Activated CD4-positive, alpha-beta T cell treated with anti-CD3 and anti-CD28 coated beads for 24 hours (primary cell): ENCODE measurements at places on chromosomes 1 and 21.

DNA sequence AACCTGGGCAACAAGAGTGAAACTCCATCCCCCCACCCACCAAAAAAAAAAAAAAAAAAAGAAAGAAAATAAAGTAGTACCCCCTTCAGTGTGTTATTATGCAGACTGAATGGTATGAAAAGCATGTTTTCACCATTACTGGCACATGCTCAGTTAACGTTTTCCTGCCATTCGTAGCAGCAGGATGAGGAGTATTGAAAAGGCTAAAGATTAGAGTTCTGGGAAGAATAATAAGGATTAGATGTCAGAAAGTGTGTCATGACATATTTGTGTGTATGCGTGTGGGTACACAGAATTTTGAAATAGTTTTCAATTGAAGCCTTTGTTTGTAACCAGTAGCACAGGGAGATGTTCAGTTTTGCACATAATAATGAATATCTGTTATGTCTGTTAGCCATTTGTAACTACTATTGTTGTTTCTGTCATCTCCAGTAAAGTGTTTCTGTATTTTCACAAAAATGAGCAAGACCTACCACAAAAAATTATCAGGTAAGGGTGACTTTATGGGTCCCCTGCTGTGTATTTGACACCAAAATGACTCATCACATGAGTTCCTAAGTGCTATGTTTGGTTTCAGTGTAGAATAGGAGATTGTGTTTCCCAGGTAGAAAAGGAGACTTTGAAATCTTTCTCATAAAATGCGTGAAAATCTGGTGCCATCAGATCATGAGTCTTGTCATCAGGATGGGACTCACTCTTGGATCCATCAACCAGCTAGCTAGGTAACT is 358.9 kb downstream of the DISC1 start:
- DNase-seq: no peak

GRCh38 chr1:172325531-172325930 is 95.0 kb upstream of the C1orf105 start:
- DNase-seq: no peak

DNA sequence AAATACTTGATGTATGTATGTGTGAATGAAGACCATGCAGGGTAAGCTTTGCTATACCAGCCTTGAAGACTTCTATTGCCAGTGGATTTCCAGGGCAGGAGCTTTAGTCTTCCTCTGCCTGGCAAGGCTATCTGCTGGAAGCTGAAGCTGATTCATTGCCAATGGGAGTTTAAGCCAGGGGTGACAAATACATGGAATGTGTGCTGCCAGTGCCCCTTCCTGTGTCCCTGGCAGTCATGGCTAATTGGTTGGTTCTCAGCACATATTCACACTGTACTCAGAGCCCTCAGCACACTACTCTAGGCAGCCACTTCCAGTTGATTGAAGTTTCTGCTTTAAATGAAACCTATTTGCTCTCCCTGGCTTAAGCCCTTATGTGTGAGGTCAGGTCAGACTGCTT is 1.5 kb downstream of the ZSCAN20 start:
- DNase-seq: no peak

DNA sequence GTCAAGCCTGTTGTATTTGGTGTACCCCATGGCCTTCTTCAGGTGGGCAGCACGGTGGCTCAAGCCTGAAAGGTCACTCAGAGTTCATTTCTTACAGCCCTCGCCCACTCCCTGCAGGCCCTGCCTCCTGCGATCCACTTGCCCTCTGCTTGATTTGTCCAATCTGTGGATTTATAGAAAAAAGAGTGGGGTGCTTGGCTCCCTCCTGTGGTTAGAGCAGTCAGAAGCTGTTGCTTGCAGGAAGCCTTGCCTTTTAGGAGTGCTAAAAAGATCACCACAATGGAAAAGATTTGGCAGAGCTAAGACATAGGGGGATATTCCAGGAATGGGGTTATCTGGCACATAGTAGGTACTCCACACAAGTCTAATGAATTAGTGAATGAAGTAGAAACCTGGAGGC is 108.0 kb upstream of the TRABD2B start:
- DNase-seq: no peak

DNA sequence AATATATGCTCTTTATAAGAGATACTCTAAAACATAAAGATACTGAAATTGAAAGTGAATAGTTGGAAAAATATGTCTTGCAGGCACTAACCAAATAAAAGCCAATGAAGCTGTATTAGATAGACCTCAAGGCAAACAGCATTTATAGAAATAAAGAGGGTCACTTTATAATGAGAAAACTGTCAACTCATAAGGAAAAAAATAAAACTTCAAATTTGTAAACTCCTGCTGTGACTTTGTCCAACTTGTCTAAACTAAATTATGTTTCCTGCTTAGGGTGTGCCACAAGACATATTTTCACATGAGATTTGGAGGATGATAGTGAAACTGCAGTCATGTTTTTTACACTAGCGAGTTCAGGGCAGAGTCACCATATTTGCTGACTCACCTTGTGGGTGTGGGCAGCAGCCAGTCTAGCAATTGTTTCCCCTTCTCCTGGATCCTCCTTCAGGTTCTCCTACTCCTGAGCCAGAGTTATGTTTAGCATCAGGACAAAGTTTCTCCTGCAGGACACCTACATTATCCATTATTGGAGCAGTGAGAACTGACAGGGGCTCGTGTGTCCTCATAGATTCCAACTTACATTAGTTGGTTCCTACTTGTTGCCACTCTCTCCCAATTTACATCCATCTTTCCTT is 43.8 kb downstream of the CD53 start:
- DNase-seq: no peak

GRCh38 chr21:28627261-28627660 is 365.4 kb downstream of the LTN1 start:
- no peak for DNase-seq

DNA sequence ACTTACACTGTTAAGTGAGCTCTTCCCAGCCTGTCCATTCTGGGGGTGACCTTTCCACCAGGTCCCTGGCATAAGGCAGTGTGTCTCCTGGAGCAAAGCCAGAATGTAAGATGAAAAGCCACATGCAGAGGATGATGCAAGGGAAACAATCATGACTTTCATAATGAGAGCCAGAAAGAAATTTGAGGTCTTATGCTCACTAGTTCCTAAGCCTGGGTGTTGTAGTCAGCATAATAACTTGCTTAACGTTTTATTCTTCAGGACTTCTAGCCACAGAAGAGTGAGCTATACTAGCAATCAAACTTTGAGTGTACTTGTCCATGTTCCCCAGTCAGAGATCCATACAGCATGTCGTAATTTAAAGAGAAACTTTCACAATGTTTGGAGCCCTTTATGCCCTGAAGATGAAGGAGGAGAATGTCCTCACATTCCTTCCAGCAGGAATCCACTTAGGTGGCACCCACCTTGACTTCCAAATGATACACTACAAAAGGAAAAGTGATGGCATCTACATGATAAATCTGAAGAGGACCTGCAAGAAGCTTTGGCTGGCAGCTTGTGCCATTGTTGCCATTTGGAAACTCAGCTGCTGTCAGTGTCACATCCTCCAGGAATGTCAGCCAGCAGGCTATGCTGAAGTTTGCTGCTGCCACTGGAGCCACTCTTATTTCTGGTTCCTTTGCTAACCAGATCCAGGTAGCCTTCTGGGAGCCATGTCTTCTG is 60.5 kb upstream of the FOXD3 start:
- no peak for DNase-seq

DNA sequence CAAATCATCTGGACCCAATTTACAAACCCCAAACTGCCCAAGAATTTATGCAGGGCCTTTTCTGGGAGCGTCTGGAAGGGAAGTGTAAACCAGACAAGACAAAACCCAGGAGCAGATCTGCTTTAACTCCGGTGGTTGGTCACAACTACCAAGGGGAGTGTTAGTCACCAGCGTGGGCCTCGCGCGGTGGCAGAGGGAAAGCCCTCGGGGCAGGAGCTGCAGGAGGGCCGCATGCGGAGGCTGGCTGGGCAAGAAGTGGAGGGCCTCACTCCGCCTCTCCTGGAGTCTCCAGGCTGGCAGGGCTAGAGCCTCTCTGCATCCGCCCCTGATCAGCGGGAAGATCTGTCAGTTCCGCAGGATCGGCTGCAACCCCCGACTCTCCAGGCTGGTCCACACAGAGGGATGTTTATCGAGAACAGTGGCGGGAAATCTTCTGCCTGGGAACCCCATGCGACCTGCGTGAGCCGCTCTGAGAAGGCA is 2.0 kb downstream of the COL24A1 start:
- DNase-seq: no peak

GRCh38 chr1:232904131-232904530 is 46.3 kb upstream of the NTPCR start:
- DNase-seq: no peak

DNA sequence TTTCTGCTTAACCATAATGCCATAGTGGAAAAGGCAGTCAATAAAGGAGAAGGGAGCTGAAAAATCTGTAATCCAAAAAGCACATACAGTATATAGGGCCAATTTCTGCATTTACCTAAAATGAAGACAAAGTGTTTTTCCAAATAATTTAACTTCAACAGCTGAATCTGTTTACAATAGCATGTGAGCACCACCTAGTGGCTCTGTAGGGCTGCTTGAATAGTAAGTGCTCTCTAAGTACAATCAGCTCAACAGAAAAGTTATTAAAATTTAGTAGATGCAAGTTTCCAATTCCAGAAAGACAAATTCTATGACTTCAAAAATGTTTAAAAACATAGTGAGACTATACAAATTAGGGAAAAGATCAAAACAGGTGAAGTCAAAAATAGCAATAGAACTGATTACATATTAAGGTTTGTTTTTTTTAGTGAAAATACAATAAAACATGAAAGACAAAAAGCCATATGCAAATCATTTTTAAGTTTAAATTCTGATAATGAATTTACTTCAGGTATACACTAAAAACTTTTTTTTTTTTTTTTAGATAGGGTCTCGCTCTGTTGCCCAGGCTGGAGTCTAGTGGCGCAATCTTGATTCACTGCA is 220.0 kb downstream of the SETD4 start:
- DNase-seq: peak; percentile 22

GRCh38 chr1:214454569-214455396 is 96.6 kb downstream of the PTPN14 start:
- no peak for DNase-seq

GRCh38 chr1:110525249-110525595 is 6.2 kb upstream of the KCNA10 start:
- no peak for DNase-seq

GRCh38 chr1:78304761-78305160 is 186.0 kb upstream of the PTGFR start:
- no peak for DNase-seq

DNA sequence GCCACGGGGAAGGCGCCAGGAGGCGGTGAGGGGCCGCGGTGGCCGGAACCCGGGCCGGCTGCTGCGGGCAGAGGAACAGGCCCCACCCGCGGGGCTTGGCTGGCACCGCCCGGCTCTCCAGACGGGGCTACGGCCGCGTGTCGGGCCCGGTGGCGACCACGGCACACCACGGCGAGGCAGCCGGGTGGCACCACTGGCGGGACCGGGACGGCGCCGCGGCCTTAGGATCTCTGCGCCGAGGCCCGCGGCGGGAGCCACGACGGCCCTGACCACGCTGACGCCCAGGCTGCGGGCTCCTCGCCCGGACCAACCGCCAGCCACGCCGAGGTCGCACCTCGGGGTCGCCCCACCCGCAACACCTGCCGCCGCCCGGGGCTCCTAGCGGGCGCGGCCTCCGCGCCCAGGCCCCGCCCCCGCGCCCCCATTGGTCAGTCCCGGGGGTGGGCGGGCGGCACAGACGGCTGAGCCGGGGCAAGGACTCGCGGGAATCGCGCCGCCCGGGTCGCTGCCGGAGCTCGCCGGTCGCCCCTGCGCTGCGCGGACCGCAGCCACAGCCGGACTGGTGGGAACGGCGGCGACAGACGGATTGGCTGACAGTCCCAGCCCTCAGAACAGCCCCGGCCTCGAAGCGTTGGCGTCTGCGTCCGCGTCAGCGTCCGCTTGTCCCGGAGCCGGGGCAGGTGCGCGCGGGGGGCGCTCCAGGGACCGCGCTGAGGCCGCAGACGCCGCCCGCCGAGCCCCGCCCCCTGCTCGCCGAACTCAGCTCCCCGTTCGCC is at the start of gene BMP8A:
Gene BMP8A (plus strand): TSS at position 491 of the 776 bp plus-strand sequence. CDS start 356 bp downstream, outside the sequence.
- DNase-seq: peak; percentile 49

DNA sequence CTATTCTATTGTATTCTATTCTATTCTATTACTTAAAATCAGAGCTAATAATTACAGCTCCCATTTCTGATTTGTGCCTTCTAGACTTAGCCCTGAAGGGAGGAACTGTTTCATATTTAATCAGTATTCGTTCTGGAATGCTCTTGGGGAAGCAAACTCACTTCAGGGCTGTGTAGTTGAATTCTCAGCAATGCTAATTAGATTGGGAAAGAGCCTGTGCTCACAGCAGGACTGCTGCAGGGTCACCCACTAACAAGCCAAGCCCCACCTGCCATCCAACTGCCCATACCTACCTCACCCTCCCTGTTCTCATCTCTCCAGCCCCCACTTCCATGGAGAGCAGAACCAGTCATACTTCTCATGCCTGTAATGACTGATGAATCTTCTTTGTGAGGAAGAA is 464.2 kb downstream of the PTPRU start:
- DNase-seq: no peak

GRCh38 chr1:246579818-246580217 is 13.6 kb downstream of the CNST start:
- no peak for DNase-seq

GRCh38 chr1:2803931-2804627 is 2.6 kb upstream of the TTC34 start:
- DNase-seq: no peak

GRCh38 chr1:6653436-6654290 is 29.0 kb downstream of the THAP3 start:
- no peak for DNase-seq

DNA sequence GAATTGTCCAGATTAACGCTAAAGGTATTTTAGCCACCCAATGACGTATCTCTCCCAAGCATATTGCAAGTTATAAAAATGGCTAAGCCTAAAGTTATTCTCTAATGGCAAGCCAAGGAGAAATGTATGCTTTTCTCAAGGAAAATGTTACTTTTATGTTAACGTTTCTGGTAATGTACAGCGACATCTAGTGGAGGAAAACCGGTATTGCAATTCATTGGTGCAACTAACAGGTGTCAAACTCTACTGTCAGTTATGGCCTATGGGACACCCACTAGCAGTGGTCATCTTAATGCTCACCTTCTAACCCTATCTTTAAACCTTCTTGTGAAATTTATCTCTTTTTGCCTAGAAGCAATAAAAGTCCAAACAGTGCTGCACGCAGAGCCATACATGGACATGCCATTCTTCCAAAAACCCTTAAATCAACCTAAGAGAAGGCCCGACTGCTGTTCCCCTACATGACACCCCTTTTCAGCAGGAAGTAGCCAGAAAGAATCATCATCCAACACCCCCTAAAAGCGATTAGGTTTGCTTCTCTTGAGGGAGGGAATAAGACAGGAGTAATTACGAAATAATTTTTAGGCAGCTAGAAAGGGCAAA is 68.7 kb upstream of the LRIF1 start:
- peak; percentile 23 for DNase-seq

DNA sequence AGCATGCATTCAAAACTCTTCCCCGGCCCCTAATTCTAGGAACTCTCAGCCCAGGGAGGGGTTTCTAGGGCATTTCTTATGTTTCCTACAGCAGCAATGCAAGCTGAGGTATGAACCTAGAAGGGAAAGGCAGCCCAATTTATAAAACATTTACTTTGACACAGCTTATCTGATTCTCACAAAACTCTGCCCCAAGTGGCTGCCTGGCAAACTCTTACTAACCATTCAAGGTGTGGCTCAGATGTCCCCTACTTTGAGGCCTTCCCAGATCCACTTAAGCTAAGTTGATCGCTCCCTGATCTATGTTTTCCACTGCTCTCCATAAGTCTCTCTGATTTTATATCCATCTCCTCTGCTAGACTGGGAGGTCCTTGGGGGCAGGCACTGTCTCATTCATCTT is 35.4 kb downstream of the AK2 start:
- no peak for DNase-seq

- DNase-seq: no peak
Observed at GRCh38 chr1:225597926-225598575, 54.9 kb downstream of the ENAH start.
